Suppressor macrophage (primary cell): ENCODE measurements at places on chromosomes 12 and 14.

GRCh38 chr12:96237465-96238077 is 43.4 kb downstream of the ELK3 start:
- DNase-seq, result peak; percentile 83

DNA sequence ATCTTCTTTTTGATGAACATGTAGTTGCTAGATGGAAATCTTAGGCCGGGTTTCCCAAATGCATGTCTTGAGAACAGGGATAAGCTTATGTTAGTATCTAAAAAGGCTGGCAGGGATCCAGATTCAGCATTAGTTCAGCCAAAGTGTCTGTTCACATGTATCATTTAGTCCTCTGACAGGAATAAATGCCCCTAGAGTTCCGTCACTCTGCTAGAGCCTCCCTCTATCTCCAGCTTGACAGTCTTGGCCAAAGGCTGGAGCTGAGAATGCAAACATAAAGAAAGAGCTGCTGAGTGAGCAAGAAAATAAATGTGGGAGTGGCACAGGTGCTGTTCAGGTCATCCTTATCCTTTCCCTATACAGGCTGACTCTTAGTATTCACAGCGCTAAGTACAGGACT is 13.8 kb upstream of the NELL2 start:
- DNase-seq, result no peak

GRCh38 chr14:58965601-58966000 is 222.9 kb upstream of the DAAM1 start:
- no peak for DNase-seq

- DNase-seq, result no peak
These were observed 2.6 kb upstream of the ATN1 start for GRCh38 chr12:6925239-6925539.

- DNase-seq, result no peak
These were observed 369.3 kb downstream of the NUAK1 start for GRCh38 chr12:105769486-105769885.

- no peak for DNase-seq
These were observed 108.2 kb upstream of the NAV3 start for GRCh38 chr12:77722536-77722935.
